Osteocyte (in vitro differentiated cells): ENCODE measurements at places on chromosomes 6 and 20. TPM values are rescaled to one million over a fixed set of nuclear protein-coding genes. Genes with fewer than 3 reads are reported as not detected.

DNA sequence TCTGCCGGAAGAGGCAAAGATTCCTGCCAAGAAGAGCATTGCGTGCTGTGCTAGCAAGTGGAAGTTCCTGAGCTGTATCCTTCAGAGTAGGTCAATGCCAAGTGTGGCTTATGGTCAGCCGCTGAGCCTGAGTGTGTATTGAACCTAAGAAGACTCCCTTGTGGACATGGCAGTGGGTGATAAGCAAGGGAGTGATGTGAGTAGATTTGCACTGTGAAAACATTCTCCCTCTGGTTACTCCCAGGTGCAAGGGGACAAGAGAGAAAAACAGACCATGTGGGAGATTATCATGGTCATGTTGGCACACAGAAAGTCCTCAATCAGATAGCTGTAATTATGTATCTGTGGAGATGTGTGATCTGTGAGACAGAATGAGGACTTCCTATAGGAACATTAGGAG lies 6.1 kb upstream of the TMEM74B start:
- no peaks in the 10 kb centered on the region for H3K36me3 ChIP-seq
- no peak for DNase-seq
- H3K4me3 ChIP-seq, result no peak overlapping the region
- H3K27me3 ChIP-seq, result peaks cover 26% of the 10 kb centered on the region
- H3K27ac ChIP-seq, result no peak overlapping the region

DNA sequence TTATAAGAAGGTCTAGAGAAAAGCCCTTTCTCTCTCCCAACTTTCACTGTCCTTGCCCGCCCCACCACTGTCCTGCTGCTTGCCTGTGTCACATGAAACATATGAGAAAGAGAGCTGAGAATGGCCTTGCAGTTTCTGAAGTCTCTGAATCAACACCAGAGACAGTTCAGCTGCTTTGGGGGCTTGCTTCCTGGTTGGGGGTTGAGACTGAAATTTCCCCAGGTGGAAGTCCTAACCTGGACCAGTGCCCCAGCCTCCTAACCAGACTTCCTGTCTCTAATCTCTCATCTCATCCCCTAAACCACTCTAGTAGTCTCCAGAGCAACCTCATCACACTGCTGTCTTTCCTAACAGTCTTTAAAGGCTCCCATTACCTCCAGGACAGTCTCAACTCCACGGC lies 10.7 kb downstream of the TRAM2 start:
- peaks cover 47% of the 10 kb centered on the region for H3K36me3 ChIP-seq
- H3K27me3 ChIP-seq, result no peaks in the 10 kb centered on the region
- H3K4me1 ChIP-seq, result peaks cover 94% of the 10 kb centered on the region
- DNase-seq, result no peak

- no peak overlapping the region for H3K27ac ChIP-seq
- no peak for DNase-seq
- H3K27me3 ChIP-seq, result peaks cover 13% of the 10 kb centered on the region
- H3K36me3 ChIP-seq, result no peaks in the 10 kb centered on the region
- peaks cover 3% of the 10 kb centered on the region for H3K4me1 ChIP-seq
- no peak overlapping the region for H3K4me3 ChIP-seq
Observed at GRCh38 chr6:87902383-87902782, 145.3 kb upstream of the SPACA1 start.

GRCh38 chr6:166323395-166323794 lies 15.2 kb upstream of the PRR18 start:
- H3K27me3 ChIP-seq, result no peaks in the 10 kb centered on the region
- H3K36me3 ChIP-seq, result peaks cover 48% of the 10 kb centered on the region
- no peak overlapping the region for H3K4me3 ChIP-seq
- no peak overlapping the region for H3K27ac ChIP-seq

GRCh38 chr6:134146268-134147033 lies 94.0 kb upstream of the SLC2A12 start:
- H3K36me3 ChIP-seq, result no peaks in the 10 kb centered on the region
- no peaks in the 10 kb centered on the region for H3K27me3 ChIP-seq
- no peak overlapping the region for H3K4me3 ChIP-seq
- no peak overlapping the region for H3K27ac ChIP-seq

DNA sequence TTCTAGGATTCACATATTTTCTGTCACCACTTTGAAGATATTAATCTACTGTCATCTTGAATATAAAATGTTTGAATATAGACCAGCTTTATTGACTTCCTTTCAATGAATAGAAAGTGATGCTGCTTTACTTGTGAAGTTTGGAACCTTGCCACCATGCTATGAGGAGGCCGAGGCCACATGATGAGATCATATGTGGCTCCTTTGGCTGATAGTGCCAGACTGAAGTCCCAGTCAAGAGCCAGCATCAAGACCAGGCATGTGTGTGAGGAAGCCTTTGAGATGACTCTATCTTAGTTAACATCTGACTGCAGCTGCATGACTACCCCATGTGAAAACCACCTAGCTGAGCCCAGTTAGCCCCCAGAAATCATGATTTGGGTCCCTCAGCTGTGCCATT lies 169.5 kb downstream of the OTOR start:
- no peak overlapping the region for H3K27ac ChIP-seq
- peaks cover 11% of the 10 kb centered on the region for H3K4me1 ChIP-seq
- no peak overlapping the region for H3K4me3 ChIP-seq
- peaks cover 10% of the 10 kb centered on the region for H3K27me3 ChIP-seq
- no peak for DNase-seq

- H3K36me3 ChIP-seq, result no peaks in the 10 kb centered on the region
- no peaks in the 10 kb centered on the region for H3K27me3 ChIP-seq
- H3K4me3 ChIP-seq, result no peak overlapping the region
- H3K27ac ChIP-seq, result no peak overlapping the region
- no peaks in the 10 kb centered on the region for H3K4me1 ChIP-seq
Observed at GRCh38 chr6:170096803-170097504, 193.9 kb downstream of the DLL1 start.

DNA sequence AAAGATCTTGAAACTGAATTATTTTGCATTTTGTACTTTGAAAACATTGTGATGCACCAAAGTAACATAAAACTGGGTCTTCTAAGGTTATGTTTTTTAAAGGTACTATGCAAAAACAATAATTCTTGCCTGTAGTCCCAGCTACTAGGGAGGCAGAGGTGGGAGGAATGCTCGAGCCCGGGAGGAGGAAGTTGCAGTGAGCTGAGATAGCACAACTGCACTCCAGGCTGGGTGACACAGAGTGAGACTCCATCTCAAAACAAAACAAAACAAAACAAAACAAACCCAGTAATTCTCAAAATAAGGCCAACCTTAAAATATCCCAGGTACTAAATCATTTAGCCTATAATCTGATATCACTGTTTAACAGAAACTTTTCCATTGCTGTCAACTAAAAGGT lies 269.6 kb downstream of the KHDC1L start:
- H3K4me1 ChIP-seq, result peaks cover 28% of the 10 kb centered on the region
- no peak overlapping the region for H3K27ac ChIP-seq
- DNase-seq, result no peak
- H3K27me3 ChIP-seq, result no peaks in the 10 kb centered on the region

GRCh38 chr6:12504325-12504966 lies 212.1 kb upstream of the PHACTR1 start:
- no peak overlapping the region for H3K27ac ChIP-seq
- peaks cover 11% of the 10 kb centered on the region for H3K4me1 ChIP-seq
- H3K36me3 ChIP-seq, result no peaks in the 10 kb centered on the region

DNA sequence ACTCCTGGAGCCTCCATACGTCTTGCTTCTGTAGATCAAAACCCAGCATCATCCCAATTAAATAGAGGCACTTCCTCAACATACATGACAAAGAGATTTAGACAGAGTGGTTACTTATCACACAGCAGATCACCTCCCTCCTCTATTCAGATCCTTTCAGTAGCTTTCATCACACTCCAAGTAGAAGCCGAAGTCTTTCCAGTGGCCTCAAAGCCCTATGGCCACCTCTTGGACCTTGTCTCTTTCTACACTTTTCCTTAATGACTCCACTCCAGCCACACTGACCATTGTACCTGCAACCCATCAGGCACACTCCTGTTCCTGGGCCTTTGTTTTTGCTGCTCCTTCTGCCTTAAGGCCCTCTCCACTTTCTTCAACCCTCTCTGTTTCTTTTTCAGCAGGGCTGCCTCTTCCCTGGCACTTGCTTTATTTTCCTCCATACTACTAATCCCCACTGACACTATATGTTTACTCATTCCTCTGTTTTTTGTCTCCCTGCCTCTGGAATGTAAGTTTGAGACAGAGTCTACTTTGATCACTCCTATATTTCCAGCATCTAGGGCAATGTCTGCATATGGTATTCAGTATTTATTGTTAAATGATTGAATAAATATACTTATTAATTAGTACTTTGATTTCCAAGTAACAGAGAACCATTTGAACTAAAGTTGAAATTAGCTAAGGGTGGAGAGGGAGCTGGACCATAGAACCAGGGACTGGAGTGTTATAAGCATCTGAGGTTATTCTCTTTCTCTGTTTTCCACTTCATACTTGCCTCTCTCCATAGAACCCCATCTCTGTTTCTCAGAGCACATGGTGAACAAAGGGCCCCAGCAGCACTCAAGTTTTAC lies 43.4 kb upstream of the TRAM2 start:
- no peak overlapping the region for H3K4me3 ChIP-seq
- no peaks in the 10 kb centered on the region for H3K27me3 ChIP-seq
- peak overlapping the region; percentile 6 for H3K27ac ChIP-seq
- peaks cover 29% of the 10 kb centered on the region for H3K4me1 ChIP-seq
- no peak for DNase-seq

Gene RWDD2A
- total RNA-seq, result 7.0 and 8.2 TPM in 2 replicates

Gene TSBP1
- not detected in 2 replicates for total RNA-seq

Gene SLC12A5
- total RNA-seq, result 1.7 TPM in 1 of 2 replicates, not detected in the other

Gene ECT2L
- total RNA-seq, result 0.13 TPM in 1 of 2 replicates, not detected in the other

Gene TBXT
- total RNA-seq, result not detected in 2 replicates

Gene SAMD3
- total RNA-seq, result 0.42 and 0.64 TPM in 2 replicates
